ENCODE measurements at places on chromosomes 3 and 15.

- DNase-seq = no peak
Measured at GRCh38 chr15:48671103-48672022, 25.9 kb upstream of the FBN1 start.

DNA sequence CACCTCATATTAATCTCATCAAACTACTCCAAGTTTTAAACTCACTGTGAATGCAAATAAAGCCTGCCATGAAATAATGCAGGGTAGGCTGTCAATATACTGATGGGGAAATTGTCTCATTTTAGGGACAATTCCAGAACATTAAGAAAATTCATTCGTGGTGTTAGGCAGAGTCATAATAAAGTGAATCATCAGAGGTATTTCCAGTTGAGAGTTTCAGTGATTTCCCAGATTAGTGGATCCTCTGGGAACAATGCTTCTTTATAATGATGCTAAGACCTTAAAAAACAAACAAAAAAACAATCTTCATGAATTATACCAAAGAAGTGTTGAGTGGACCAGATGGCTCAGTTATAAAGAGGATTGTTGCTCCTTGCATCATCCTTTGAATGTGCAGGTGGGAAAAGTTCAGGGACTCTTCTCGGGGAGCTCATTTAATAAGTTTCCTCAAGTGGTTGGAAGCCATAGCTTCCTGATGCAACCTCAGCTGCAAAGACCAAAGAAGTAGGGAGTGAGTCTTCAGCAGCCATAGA is 360.9 kb upstream of the TRIM42 start:
- DNase-seq = no peak

- no peak for DNase-seq
Measured at GRCh38 chr3:125062904-125063618, 7.3 kb upstream of the HEG1 start.

DNA sequence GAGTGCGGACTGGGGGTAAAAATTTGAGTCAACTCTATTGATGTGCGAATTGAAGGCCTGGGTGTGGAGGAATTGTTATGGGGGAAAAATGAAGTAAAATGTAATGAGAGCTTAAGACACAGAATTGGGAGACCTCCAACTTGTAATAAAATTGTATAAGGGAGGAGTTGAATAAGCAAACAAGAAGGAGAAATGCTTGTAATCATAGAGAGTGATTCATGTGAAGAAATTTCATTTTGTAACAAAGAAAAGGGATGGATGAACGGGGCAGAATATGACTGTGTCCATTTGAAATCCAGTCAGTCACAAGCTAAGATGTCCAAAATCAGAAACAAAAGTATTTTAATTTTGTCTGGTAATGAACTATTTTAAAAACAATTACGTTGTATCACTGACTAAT is 552.3 kb downstream of the NAALADL2 start:
- no peak for DNase-seq

DNA sequence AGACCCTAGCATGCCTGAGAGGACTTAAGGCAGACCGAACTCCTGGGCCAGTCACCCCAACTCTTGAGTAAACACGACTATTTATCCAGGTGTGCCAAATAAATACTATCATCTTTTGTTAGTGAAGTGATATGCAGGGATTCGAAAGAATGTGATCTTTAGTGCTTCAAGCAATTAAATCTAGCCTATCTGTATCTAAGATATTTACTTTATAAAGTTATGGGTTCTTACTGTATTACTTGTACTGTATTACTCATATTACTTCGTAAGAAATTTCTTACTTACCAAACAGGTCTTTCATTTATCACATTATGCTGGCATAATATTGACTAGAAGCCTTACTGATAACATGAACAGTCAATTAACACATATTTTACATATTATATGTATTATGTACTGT is 211.6 kb upstream of the NECTIN3 start:
- DNase-seq = no peak

GRCh38 chr3:23219117-23219516 is 16.0 kb downstream of the UBE2E2 start:
- DNase-seq = no peak

- no peak for DNase-seq
Measured at GRCh38 chr3:125316949-125317348, 58.2 kb downstream of the ZNF148 start.

DNA sequence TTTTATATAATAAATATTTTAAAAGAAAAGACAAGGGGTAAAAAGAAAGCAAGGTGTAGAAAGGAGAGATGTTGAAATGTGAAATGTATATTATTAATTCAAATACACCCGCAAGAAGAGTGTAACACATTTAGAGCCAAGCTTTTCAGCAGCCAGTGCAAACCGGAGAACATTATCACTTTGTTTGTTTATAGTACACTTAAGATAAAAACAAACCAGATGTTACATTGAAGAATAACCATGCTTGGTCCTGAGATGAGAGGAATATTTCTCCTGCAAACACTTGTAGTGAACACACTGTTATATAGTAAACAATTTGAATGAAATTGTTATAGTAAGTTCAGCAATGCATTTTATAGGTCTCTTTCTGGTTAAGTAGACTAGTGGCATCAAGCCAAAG is 1441.5 kb downstream of the OTOL1 start:
- no peak for DNase-seq

DNA sequence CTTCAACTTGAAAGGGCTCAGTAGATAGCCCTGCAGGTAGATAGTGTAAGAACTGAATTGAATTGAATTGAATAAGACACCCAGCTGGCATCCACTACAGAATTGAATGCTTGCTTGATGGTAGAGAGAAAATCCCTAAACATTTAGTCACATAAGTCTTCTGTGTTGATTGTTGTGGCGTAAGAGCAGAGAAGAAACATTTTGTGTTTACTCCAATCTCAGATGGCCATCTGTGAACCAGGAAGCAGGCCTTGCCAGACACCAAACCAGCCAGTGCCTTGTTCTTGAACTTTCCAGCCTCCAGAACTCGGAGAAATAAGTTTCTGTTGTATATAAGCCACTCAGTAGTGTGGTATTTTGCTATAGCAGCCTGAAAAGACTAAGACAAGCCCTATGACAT is 43.6 kb downstream of the SST start:
- DNase-seq = no peak

DNA sequence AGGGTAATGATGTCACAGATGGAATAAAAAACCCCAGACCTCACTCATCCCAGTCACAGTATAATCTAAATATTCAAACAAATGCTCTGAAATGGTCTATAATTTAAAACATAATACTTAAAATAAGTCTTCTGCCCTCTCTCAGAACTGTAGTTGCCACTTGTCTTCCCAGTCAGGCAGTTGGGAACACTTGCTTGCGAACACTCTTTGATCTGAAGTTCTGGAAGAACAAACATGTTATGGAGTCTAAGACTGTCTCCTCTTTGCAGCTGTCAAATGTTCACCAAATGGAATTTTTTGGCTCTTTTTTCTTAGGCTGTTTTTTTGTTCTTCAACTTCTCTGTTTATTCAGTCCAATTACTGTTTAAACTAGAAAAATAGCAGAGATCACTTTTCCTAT is 711.1 kb upstream of the GOLIM4 start:
- no peak for DNase-seq

GRCh38 chr3:64408770-64409169 is 183.5 kb upstream of the PRICKLE2 start:
- no peak for DNase-seq

GRCh38 chr3:148500881-148501280 is 196.8 kb upstream of the AGTR1 start:
- DNase-seq = no peak

GRCh38 chr3:71080517-71081083 is 502.9 kb downstream of the FOXP1 start:
- no peak for DNase-seq

- DNase-seq = no peak
Measured at GRCh38 chr3:34178415-34178814, 380.0 kb downstream of the PDCD6IP start.

- no peak for DNase-seq
Measured at GRCh38 chr3:52149021-52149420, 5.2 kb downstream of the POC1A start.

DNA sequence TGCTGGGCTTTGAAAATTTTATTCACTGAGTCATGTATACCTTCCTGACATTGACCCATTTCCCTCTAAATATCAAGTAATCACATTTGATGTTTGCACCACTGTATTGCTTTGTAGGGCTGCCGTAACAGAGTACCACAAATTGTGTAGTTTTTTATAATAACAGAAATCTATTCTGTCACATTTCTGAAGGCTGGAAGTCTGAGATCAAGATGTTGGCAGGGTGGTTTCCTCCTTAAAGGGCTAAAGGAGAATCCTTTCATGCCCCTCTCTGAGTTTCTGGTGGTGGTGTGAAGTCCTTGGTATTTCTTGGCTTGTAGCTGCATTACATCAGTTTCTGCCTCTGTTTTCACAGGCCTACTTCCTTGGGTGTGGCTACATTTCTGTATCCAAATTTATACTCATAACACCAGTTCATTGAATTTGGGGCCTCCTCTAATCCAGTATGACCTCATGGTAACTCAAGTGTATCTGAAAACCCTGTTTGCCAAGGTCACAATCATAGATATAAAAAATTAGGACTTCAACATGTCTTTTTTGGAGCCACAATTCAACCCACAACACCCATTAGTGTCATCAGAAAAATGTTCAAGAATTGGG is 29.1 kb upstream of the ST6GAL1 start:
- no peak for DNase-seq

GRCh38 chr3:167361306-167361705 is 18.8 kb downstream of the ZBBX start:
- no peak for DNase-seq

DNA sequence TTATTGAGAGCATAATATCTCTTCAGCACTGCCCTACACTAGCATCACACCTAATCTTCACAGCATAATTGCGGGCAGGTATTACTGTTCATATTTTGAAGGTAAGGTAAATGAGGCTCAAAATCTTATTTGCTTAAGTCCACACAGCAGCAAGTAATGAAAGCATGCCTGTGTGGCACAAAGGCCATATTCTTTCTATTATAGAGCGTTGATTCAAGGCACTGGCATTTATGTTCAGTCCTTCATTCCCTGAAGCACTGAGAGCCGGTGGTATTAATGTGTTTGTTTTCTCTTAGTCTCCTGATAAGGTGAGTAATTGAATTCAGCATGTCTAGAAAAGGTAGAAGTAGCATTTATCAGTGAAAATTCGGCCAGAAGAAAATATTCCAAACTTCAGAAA is 231.2 kb downstream of the BBX start:
- no peak for DNase-seq

DNA sequence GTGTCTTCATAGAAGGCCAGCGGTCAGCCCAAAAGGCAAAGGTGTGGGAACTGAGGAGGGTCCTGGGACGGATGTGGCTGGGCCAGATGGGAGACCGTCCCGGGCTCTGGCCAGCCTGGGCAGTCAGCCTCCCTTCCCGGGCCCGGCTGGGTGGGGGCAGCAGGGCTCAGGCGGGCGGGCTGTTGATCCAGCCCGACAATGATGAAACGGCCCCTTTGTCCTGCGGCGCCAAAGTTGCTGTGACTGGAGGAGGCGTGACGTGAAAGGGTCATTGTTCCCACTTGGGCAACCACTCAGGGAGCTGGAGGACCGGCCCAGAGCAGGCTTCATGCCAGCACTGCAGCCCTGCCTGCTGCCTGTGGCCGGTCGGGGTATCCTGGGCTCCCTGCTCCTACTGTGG is 16.5 kb downstream of the DUSP7 start:
- no peak for DNase-seq

DNA sequence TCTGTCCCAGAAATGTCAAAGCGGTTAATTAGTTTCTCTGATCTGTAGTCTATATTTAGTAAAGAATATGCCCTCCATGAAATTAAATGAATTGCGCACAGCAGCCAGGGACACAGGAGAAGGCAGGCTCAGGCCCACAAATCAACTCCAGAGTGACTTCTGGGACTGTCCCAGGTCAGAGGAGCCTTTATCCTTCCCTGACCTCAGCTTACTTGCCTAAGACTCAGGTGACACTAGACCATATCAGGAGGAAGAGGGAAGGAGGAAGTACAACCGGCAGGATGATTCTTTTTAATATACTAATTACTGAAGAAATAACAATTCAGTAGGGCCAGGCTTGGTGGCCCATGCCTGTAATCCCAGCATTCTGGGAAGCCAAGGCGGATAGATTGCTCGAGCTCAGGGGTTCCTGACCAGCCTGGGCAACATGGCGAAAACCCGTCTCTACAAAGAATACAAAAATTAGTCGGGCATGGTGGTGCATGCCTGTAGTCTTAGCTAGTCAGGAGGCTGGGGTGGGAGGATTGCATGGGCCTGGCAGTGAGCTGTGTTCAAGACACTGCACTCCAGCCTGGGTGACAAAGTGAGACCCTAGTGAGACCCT is 1.8 kb upstream of the GPR15 start:
- DNase-seq = no peak

- DNase-seq = no peak
Measured at GRCh38 chr15:66803182-66803729, 101.2 kb downstream of the SMAD6 start.

GRCh38 chr3:4834403-4834866 is 144.8 kb upstream of the BHLHE40 start:
- no peak for DNase-seq

DNA sequence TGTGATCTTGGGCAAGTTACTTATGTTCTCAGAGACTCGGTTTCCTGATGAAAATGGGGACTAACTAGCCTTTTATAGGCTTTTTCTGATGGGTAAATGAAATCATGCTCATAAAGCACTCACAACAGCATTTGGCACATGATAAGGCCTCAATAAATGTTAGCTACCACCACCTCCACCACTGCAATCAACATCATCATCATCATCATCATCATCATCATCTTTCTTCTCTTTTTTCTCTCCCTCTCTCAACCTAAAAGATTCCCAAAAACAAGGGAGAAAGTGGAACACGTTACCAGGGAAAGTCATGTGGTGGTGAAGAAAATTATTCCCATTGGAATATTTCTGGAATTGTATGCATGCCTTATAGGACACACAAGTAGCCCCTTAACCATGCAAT is 33.6 kb upstream of the FEZF2 start:
- no peak for DNase-seq

GRCh38 chr3:187694801-187695200 is 7.6 kb downstream of the RTP2 start:
- no peak for DNase-seq

DNA sequence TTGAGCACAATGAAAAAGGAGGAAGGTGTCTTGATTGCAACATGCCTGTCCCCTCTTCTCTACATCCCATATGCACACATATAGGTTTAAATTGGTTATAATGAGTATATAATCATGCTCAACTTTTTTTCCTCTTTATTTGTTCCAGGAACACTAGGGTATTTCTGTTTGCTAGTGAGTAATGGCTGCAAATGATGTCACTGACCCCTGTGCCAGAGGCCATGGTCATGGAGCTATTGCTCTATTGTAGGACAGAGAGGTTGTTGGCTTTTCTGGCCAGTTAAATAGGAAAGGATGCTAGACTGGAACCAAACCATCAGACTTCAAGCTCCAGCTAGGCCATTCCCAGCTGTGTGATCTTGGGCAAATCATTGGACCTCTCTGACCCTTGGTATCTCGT is 9.6 kb downstream of the ARHGEF3 start:
- DNase-seq = no peak

- DNase-seq = no peak
Measured at GRCh38 chr3:155778462-155778861, 27.6 kb downstream of the C3orf33 start.

All from activated B cell treated with CpG ODN at 0.5 μM for 24 hours (primary cell).